ENCODE measurements at places on chromosomes 7 and 10.

DNA sequence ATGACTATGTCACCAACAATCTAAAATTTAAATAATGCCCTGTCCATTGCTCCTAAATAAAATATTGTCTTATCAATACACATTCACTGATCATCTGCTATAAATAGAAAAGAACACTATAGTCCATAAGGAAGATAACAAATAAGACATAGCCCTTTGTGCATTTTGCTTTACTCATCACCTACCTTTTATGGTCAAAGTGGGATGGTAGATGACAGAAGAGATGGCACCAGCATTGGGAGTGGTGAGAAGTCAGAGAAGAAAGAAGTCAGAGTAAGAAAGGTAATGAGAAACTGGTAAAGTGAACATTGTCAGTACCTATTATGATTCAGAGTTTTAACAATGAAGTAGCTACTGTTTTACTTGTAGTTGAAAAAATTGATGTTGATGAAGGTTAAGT lies 31.1 kb downstream of the SEMA3E start:
- no peak for DNase-seq

- DNase-seq = no peak
These were observed 95.0 kb downstream of the SH2D4B start for GRCh38 chr10:80632742-80633141.

DNA sequence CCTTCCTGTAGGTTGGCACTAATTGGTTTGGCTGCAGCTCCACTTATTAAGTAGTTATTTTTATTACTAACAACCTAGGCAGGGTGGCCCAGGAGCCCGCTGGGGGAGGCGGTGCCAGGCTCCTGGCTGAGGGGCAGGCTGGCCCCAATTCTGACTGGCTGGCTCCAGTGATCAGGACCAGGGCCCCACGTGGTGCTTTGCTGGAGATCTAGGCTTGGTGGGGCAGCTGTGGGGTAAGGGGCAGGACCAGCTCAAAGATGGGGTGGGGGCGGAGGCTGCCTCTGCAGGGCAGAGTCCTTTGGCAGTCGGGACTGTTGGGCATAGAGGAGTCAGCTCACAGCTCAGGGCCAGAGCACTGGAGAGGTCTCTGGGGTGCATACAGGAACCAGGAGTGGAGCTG lies 2.4 kb downstream of the ASL start:
- DNase-seq = no peak

DNA sequence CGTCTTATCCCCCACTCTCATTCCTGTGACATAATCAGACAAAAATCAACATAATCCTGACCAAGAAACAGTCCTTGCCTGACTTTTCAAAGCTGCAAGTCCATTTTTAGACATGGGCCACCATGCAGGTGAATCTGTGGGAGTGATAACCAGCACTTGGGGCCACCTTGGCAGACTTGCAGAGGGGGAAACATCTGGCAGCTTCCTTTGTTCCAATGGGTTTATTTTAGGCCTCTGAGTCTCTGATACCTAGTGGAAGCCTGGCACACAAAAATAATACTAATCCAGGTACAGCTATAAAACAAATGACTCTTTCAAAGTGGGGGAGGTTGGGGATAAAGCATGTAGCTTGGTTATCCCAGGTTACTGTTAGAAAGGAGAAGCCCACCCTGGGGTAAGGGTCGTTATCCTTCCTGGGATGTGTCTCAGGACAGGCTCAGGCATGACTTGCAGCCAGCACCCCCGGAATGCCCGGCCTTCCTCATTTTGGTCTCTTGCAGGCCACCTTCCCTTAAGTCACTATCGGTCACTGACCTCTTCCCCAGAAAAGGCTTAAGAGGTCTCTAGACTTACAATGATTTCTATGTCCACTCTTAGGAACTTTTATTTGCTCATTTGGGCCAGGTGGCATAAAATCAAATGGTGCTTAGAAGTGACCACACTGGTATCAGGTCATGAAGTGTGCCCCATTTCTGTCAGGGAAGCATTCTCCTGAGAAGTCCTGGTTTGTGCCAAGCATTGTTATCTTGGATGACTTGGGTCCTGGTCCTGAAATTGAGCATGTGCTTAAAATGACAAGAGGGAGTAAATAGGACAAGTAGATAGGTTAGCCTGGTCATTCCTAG lies 37.6 kb downstream of the EEPD1 start:
- no peak for DNase-seq

- DNase-seq = peak; percentile 49
These were observed 43.5 kb downstream of the TLL2 start for GRCh38 chr10:96470116-96470743.

- peak; percentile 43 for DNase-seq
These were observed 804 bp downstream of the UNC5B start for GRCh38 chr10:71213127-71213621.

- no peak for DNase-seq
These were observed 56.9 kb downstream of the HIBADH start for GRCh38 chr7:27605689-27606269.

DNA sequence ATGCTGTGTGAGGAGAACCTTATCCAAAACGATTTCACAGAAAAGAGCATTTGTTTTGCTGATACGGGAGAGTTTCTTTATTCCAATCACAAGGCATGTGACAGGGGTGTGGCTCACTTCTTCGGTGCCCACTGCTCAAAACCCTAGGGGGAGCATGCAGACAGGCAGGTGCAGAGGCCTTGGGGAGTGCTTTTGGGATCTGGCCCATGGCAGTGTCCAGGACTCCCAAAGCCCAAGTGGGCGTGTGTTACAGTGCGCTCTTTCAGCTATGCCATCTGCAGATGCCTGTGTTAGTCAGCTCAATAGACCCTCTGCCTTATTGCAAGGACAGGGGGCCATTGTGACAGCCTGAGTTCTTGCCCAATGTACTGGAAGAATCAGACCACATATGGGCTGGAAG lies 94.8 kb downstream of the CSTF2T start:
- no peak for DNase-seq

DNA sequence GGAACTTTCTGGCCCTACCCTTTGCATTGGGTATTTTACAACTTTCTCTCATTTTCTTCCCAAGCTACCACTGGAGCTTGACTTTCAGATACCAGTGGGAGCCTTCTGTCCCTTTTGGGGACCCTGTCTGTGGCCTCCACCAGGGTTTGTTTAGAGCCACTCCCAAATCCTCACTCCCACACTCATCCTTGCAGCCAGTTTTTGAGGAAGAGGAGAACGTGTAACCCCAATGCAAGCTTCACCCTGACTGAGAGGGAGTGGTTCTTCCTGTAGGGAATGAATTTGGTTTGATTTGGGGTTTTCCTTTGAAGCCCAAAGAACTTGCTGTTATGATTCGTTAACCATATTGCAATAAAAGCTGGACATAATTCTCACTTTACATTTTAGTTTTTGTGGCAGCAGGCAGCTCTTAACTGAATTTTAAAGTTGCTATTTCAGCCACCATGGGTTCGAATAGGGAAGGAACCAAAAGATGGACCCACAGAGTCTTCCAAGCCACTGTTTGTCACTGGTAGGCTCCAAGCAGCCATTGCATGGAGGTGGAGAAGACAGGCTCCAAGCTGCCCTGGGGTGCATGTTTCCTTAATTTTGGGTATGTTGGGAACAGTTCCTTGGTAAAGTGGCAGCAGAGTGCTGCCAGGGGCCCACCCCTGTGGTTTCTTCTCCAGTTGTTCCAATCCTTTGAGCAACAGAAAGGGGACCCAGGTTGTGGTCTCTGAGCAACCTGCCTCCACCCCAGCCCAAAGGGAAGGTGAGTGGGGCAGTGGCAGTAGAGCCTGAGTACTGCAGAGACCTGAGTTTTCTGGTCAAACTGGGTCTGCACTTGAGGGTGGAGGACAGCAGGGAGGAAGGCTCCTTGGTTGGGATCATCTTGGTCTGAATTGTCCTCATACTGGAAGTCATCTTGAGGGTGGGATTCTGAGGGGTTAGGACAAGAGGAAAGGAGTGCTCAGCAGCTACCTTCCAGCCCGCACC lies 5.1 kb downstream of the EVX1 start:
- no peak for DNase-seq

DNA sequence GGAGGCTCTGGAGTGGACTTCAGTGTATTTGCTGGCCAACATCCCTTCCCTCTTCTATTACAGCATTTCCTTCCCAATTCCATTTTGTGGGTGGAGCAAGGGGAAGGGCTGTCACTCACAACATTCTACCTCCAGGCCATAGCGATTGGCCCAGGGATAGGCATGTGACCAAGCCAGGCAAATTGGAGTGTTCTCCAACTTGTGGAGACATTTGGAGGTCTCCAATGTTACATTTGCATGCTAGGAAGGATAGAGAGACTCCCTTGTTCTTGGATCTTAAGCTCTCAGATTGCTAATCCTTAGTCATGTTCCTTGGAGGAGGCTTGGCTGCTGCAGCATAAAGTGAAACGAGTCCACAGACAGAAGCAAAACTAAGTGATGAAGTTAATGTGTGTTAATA lies 95.6 kb upstream of the KIF5B start:
- no peak for DNase-seq

GRCh38 chr10:8300925-8301324 lies 246.4 kb downstream of the GATA3 start:
- DNase-seq = no peak

GRCh38 chr10:75272896-75273295 lies 37.1 kb upstream of the COMTD1 start:
- no peak for DNase-seq

DNA sequence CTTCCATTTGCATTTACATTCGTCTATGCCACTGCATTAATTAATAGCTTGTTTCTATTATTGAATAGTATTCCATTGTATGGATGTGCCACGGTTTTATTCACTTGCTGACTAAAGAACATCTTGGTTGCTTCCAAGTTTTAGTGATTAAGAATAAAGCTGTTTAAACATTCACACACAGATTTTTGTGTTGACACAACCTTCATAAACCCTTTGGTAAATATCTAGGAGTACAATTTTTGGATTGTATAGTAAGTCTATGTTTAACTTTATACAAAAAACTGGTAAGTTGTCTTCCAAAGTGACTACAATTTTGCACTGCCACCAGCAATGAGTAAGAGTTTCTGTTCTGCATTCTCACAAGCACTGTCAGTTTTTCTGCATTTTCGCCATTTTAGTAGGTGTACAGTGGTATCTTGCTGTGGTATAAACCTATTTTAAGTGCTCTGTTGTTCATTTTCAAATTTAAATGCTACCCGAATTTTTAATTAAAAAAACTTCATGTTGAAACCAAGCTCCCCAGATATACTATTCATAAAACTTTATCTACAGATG lies 121.4 kb downstream of the RNF133 start:
- no peak for DNase-seq

DNA sequence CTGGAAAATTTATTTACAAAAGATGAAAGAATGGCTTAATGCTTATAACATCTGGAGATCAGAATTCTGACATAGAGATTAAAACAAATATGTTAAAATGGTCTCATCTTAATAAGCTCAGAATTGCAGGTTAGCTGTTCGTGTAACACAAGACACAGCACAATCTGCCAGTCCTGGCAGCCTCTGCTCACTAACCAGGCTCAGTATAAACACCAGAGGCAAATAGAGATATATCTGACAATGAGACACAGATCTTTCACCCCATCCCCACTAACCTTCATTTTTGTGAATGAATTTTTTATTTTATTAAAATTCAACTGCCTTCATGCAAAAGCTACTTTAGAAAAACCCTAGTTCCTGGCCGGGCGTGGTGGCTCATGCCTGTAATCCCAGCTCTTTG lies 51.8 kb downstream of the RELN start:
- DNase-seq = no peak

GRCh38 chr10:1156616-1156886 lies 100.4 kb downstream of the WDR37 start:
- peak; percentile 5 for DNase-seq

DNA sequence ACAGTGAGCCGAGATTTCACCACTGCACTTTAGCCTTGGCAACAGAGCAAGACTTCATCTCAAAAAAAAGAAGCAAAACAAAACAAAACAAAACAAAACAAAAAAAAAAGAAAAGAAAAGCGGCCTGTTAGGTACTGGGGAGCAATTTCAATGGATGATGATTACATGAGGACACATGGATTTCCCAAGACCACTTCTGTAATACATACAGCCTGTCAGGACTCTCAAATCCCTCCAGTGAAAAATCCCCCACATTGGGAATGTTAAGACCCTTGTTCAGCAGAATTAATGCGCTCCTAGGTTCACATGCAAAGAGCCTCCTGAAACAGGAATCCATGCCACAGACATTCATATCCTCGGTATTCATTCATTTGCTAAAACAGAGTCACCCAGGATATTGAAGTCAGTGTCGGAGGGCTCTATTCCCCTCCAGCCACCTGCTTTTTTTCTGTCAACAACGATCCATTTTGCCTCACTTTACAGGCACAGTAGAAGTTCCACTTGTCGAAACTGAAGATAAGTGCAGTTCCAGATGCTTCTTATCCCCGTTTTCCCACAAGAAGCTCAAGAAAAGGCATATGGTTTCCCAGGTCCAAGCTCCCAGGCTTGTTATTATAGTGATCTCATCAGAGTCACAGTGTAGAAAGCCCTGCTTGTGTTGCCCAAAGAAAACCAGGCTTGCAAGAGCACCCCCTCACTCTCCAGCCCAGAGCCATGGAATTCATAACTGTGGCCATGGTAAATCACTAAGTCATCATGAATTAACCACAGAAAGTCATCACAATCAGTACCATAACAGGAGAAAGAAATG lies 20.2 kb downstream of the SLC16A12 start:
- DNase-seq = no peak

DNA sequence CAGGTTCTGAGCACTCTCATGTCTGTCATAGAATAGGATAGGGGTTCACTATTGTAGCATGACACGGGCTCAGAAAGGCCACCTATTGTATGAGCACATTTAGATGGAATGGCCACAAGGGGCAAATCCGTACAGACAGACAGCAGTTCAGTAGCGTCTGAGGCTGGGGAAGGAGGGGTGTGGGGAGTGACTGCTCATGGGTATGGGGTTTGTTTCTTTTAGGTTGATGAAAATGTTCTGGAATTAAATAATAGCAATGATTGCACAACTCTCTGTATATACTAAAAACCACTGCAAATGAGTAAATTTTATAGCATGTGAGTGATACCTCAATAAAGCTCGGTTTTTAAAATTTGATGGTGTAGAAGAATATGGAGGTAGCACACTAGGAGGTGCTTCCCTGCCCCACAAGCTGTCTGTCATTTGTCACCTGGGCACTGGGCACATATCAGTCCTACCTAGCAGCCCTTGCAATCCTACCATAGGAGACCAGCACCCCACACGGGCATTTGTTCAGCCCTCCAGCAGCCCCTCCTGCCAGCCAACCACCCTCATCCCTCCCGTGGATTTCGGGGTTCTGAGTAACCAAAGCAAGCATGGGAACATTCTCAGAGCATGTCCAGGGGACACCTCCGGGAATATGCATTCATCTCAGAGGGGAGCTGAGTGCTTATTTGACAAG lies 35.2 kb downstream of the KCNMA1 start:
- DNase-seq = no peak

All from stimulated activated CD8-positive, alpha-beta memory T cell treated with anti-CD3 and anti-CD28 coated beads, Interleukin-4, amount 100 ng/mL, for 48 hours (primary cell).